ENCODE measurements at places on chromosomes 4 and X.
A peak's percentile ranks its signal among the peaks of the same experiment; 100 is the strongest.

GRCh38 chr4:108916638-108917037 is 153.8 kb upstream of the ETNPPL start:
- DNase-seq: no peak

DNA sequence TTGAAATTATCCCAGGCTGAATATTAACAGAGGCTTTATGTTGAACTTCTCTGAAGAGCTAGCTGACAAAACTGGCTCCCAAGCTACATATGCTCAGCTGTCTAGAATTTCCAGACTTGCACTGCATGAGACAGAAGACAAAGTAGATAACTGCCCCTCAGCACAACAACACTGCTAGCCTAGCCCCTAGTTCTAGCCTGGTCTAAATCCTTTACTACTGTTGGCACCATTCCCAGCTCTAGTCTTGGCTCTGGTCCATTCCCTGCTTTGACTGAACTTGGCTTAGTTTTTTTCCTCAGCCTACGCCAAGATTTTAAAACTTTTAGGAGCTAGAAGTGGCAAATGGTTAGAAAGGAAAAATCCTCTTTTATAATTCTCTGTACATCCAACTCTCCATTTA is 7.6 kb upstream of the OPHN1 start:
- peak; percentile 45 for DNase-seq

- DNase-seq: no peak
Measured at GRCh38 chr4:151584101-151584500, 175.1 kb downstream of the FHIP1A start.

GRCh38 chr4:95985051-95985450 is 145.2 kb downstream of the PDHA2 start:
- DNase-seq: no peak

GRCh38 chr4:57550198-57550597 is 440.0 kb upstream of the IGFBP7 start:
- no peak for DNase-seq

DNA sequence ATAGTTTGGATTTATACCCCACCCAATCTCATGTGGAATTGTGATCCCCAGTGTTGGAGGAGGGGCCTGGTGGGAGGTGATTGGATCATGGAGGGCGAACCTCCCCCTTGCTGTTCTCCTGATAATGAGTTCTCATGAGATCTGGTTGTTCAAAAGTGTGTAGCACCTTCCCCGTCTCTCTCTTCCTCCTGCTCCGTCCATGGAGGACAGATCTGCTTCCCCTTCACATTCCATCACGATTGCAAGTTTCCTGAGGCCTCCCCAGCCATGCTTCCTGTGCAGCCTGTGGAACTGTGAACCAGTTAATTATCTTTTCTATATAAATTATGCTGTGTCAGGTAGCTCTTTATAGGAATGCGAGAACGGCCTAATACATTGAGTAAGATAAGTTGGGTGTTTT is 518.8 kb upstream of the LCORL start:
- no peak for DNase-seq

GRCh38 chr4:1207157-1207470 is 34.7 kb upstream of the SPON2 start:
- DNase-seq: no peak

DNA sequence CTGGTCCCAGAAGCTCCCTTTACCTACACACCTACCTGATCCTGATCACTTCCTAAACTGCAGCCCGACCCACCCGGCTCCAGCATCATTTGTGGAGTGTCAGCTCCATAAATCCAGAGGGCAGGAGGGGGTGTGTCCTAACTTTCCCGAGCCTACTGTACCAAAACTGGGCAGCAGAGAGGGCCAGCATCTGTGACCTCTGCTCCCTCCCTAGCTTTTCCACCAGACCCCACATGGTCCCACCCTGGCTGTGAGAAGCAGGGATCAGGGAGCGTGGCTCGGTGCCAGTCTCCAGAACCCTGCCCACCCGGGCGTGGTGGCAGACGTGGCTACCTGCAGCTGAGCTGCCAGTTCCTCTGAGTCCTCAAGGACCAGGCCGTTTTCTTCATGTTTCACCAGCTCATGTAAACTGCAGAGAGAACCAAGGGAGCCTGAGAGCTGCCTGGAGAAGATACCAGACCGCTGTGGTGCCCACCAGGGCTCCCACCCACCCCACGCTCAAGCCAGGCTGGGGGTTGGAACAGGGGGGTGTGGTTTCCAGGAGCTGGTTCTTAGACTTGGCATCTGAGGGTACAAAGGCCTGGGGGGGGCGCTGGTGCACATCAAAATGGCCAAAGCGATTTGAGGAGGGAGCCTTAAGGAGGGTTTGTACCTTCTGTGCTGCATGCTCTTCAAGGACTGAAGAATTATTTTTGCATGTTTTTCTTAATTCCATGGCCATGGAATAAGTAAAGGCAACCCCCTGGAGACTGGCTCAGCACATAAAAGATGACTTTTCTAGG is 76.7 kb upstream of the DRD5 start:
- peak; percentile 3 for DNase-seq

DNA sequence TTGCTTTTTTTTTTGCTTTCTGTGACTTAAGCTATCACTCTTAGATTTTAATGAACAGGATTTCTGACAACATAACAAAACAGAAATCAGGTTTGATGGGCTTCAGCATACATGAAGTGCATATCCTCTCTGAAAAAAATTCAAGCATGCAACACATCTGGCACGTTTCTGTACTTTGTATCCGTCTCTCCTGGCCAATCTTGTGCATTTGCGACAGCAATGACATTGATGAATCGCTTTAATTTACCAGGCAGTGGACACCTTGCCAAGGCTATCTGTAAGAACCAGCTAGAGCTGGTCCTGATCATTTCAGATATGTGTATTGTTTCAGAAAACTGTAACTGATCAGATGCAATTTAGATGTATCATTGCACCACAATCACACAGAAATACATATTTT is 93.3 kb downstream of the CCSER1 start:
- no peak for DNase-seq

DNA sequence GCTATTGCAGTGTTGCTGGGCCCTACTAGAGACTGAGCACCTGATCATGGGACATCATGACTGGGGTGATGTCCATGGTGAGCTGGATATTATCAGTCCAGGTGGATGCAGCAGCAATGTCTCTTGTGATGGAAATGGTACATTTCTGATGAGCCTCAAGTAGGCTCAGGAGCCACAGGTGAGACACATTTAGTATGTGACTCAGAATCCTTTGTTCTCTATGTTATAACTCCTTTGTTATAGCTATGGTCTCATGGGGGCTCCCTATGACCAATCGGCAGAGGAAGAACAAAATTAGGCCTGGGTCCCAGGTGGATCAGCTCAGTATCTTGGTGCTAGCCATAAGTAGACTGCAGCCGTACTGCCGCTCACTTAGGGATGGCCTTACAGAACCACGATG is 107.9 kb upstream of the FAT1 start:
- no peak for DNase-seq

Measured in erythroblast (primary cell).